AG09309 (cell line): ENCODE measurements at places on chromosomes 12 and 14.
A peak's percentile ranks its signal among the peaks of the same experiment; 100 is the strongest.

GRCh38 chr14:99899578-99900178 lies 106.5 kb downstream of the EML1 start:
- peak; percentile 7 for DNase-seq

DNA sequence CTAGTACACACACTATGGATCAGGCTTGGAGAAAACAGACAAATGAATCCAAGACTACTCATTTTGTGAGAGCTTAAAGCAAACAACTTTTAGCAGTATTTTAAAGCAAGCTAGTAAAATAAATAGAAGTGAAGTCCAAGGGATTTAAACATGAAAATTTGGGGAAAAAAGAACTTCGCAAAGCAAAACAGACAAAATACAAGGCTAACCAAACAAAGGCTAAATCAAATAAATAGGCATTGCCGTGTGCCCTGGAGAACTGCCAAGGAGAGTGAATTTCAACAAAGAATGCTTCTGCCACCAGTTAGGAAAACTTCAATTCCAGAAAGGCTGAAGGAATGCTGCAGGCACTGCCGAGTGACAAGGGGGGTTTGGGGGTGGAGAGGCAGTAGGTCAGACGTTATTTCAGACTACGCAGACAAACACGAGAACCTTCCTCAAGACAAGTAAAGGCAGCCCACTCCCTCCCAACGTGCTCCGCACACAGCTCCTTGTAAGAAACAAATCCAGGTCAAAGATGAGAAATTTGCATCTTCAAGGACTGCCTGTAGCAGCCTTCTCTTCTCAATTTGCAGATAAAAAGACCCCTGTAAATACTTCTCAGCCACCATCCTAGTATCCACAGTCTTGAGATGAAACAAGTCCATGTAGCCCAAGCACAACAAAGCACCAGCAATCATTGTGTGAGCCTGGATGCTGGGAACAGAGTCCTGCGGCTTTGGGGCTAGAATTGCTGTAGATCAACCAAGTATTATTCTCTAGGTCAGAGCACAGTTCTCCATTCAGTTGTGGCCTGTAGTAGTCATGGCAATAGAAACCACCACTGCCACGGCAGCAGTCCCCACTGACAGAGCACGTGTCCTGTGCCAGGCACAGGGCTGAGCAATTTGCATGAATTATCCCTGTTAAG lies 43.3 kb downstream of the EFCAB11 start:
- peak; percentile 20 for DNase-seq

GRCh38 chr12:95238150-95238549 lies 20.5 kb downstream of the VEZT start:
- DNase-seq, result no peak

- DNase-seq, result no peak
Observed at GRCh38 chr12:94150240-94151121, 2.1 kb downstream of the PLXNC1 start.

DNA sequence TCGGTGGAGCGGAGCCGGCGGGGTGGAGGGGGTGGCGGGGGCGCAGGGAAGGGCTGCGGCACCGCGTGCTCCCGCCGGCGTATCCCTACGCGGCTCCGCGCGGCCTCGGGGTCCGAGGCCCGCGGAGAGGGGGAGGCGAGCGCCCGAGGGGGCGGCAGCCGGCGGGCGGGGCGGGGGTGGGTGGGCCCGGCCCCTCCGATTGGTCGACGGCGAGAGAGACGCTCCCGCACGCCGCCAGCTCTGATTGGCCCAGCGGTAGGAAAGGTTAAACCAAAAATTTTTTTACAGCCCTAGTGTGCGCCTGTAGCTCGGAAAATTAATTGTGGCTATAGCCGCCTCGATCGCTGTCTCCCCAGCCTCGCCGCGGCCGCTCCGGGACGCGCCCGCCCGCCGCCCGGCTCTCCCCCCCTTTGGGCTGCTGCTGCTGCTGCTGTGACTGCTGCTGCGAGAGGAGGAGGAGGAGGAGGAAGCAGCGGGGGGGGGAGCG lies at the start of gene FOXG1:
TSS of gene FOXG1 (plus strand) at position 319 of the 487 bp plus-strand sequence. CDS start 493 bp downstream, outside the sequence.
- DNase-seq, result no peak

GRCh38 chr12:25152055-25152454 lies 42.9 kb downstream of the DNAI7 start:
- no peak for DNase-seq

- no peak for DNase-seq
Observed at GRCh38 chr12:4829793-4830162, 79.9 kb upstream of the KCNA1 start.

GRCh38 chr14:34043627-34044372 lies 92.9 kb upstream of the EGLN3 start:
- DNase-seq, result no peak

GRCh38 chr12:86138770-86139169 lies 117.4 kb downstream of the MGAT4C start:
- DNase-seq, result no peak

DNA sequence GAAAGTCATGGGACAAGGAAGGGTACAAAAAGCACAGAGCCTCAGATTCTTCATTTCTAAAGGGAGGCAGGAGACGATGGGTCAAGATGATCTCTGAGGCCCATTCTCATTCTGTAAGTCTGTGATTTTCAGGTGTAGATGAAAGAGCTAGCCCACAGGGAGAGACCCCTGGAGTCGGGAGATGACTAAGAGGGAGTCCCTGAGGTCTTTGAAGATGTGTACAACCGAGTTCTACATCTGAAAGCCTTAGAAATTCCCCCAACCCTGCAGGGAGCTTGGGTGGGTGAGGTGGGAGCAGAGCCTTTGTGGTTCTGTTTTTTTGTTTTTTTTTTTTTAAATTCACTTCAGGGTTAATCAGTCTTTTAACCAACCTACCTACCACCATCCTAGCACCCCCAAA lies 3.1 kb downstream of the WNT10B start:
- no peak for DNase-seq

DNA sequence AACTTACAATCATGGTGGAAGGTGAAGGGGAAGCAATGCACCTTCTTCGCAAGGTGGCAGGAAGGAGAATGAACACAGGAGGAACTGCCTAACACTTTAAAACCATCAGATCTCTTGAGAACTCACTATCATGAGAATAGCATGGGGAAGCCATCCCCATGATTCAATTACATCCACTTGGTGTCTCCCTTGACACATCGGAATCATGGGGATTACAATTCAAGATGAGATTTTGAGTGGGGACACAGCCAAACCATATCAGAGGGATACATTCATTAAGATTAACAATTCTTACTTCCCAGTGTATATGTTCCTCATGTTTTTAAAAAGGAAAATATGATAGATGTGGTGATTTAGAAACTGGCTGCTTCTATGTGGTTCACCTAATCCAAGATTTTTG lies 117.9 kb downstream of the PDE3A start:
- no peak for DNase-seq

DNA sequence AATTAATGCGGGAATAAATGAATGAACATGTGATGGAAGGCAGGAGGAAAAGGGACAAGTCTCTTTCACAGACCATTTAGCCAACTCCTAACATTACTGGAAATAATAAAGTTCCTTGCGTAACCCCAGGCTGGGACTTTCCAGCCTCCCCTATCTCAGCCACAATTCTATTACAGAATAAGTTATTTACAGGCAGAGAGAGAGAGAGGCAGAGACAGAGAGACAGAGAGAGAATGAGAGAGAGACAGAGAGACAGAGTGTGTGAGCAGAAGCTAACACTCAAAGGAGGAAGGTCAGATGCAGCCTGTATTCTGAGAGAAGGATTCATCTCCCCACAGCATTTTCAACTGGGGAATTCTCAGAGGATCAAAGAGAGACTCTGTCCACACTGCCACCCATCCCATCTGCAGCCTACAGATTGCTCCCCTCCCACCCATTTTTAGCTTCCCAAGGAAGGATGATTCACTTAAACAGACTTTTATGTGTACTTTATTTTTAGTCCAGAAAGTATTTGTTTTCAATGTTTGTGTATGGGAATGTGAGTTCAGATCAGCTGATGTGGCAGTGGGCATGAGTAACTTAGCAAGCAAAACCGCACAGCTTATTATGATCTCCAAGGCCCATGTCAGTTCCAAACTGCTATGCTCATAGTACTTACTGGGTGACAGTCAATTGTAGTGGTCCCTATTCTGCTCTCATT lies 165.7 kb downstream of the CAND1 start:
- DNase-seq, result peak; percentile 94

DNA sequence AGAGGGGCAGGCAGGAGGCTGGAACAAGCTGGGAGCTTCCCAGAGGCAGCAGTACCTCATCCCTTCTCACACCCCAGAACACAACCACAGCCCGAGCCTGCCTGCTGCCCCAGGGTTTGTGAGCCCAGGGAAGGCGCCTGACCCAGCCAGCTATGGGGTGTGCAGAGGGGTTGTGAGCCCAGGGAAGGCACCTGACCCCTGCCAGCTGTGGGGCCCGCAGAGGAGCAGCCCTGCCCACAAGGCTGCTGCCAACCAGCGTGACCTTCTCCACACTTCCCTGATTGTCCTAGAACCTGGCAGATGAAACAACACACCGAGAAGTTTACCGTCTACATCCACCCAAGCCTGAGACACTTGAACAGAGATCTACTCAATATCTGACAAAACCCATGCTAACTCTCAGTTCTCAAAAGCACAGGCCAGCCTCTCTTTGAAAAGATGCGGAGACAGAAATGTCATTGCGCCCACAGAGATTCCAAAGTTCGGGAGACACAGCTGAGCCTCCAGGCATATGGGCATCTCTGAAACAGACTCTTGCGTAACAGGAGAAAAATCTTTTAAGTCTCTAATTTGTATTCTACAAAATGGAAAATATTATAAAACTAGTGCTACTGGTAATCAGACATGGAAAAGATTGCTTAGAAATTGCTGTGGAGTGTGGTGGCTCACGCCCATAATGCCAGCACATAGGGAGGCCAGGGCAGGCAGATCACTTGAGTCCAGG lies 47.3 kb downstream of the SFSWAP start:
- DNase-seq, result no peak

DNA sequence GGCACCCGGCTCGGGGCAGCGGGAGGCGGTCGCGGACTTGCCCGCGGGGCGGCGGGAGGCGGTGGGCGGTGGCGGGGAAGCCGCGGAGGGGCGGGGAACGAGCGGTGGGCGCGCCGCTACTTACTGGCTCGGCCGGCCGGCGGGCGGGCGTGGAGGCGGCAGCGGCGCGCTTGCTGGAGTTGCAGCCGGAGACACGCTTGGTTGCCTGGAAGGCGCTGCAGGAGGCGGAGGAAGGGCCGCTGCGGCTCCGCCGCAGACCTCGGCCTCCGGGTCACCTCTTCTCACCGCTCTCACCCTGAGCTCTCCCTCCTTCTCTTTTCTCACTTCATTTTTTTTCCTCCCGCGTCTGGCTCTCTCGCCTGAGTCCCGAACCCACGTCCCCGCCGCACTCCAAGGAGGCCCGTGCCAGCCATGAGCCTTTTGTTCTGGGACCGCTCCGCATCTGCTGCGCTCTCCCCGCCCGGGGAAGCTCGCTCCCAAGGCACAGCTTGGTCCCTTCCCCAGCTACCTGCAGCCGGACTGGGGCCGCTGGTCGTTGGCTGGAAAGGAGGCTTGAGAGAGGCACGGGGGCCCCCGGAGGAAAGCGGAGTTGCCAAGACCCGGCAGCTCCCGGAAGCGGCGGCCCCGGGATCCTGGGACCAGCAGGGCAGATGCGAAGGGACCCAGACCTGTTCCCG lies 592 bp upstream of the KCNK10 start:
- DNase-seq, result no peak

DNA sequence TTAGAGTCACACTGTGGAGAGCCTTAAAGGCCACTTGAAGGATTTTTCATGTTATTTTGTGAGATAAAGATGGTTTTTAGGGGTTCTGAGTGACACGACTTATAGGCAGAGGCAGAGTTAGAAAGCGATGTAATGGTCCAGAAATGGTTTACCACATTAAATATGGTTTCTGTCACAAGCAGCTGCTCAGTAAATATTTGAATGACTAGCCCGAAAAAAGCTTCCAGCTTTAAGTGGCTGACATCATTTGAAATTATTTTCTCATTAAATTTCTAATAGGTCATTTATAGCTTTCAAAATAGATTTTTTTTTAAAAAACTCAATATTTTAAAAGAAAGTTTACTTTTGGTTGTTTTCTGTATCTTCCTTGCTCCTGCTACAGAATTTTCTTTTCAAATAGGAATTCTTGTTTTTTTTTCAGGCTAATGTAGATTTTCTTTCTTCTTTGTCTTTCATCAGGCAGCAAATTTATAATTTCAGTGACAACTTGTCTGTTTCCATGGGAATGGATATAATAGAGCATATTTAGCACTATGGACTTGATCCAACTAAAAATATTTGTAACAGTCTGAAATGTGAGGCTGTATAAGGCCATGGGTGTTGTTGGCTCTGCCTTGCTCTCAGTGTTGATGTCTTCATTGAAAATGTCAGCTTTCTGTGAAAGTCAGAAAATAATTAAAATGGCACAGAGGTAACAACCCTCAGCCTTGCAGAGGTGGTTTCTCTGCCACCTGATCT lies 700.0 kb downstream of the TMTC2 start:
- DNase-seq, result no peak

- DNase-seq, result no peak
Observed at GRCh38 chr14:21106176-21106497, 5.3 kb downstream of the TMEM253 start.

GRCh38 chr14:104731320-104732294 lies 7.6 kb downstream of the ADSS1 start:
- DNase-seq, result no peak

- DNase-seq, result no peak
Observed at GRCh38 chr12:131808744-131809371, 19.3 kb upstream of the MMP17 start.

GRCh38 chr12:62792236-62792870 lies 142.6 kb downstream of the PPM1H start:
- DNase-seq, result no peak
